ENCODE measurements at places on chromosomes 1 and 21.

- DNase-seq, result no peak
Observed at GRCh38 chr1:50289495-50289894, 133.7 kb downstream of the DMRTA2 start.

- DNase-seq, result no peak
Observed at GRCh38 chr1:218468711-218469110, 123.6 kb downstream of the TGFB2 start.

DNA sequence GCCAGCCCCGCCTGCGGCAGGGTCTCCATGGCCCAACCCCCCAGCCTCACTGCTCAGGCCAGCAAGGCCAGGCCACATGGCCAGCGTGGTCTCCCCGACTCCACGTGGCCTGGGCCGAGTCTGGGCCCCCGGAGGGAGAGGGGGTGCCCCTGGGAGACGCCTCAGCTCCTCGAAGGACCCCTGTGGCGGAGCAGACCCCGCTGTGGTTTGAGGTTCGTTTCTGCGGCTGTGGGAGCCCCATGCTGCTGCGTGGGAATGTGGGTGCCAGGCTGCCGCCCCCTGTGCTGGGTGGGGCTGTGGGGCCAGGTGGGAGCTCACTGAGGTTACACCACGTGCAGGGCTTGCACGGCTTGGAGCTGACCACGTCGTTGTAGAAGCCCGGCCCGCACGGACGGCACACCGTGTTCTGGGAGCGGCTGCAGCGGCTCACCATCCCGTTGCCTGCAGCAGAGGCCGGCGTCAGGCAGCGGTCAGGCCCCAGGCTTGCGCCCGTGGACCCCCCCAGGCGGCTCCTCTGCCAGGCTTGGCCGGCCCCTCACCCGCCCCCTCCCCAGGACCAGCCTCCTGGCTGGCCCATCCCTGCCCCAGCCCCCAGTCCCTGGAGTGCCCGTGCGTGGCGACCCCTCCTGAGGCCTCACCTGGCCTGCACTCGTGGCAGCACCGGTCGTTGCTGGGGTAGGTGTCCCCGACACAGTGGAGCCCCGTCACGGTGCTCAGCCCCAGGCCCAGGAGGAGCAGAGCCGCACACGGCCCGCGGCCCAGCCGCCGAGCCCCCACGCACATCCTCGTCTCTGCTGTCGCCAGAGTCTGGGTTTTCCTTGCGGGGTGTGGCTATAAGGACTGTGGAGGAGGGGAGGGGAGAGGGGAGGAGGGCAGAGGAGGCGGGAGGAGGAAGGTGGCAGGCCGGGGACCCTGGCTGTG is at the start of gene TNFRSF4:
Gene TNFRSF4 (minus strand): TSS at position 809 of the 921 bp plus-strand sequence. CDS start 26 bp downstream, at position 783.
- no peak for DNase-seq

DNA sequence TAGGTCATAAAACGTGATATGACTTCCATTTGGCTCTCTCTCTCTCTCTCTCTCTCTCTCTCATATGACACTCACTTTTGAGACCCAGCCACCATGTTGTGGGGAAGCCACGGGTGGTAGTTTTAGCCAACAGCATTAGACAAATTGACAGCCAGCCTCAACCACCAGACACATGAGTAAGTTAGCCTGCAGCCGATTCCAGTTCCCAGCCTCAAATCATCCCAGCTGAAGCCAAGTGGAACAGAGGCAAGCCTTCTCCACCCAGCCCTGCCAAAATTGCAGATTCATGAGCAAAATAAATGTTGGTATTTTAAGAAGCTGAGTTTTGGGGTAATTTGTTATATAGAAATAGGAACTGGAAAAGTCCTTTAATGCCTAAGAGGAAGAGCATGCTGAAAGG is 98.0 kb upstream of the DNAH14 start:
- no peak for DNase-seq

DNA sequence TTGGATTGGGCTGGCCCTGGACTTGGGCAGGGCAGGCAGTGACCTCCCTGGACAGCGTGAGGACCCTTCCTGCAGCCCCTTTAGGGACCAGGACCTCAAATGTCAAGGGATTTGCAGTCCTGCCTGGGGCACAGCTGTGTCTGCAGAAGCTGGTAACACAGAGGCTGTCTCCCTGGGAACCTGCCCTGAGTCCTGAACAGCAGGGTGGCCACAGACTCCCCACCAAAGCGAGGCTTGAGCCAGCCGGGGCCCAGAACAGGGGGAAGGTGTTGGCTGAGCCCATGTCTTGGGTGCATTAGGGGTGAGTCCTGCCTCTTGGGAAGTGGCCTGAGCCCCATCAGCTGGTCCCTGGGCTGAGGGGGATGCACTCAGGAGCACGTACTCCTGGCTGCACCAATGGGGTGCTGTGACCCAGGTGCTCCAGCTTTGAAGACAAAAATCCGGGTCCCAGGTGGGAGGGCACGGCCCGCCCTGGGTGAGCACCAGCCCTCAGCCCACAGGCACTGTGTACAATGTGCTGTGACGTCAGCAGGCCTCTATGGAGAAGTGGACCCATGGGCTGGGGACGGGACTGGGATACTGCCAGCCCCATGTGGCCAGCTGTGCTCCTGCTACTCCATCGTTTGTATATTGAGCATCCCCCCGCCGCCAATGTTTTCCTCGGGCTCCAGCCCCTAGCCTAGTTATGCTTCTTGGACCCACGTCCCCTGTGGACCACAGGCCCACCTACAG is 72.0 kb upstream of the ARHGEF16 start:
- DNase-seq, result no peak

GRCh38 chr1:16055613-16056520 is 12.3 kb downstream of the CLCNKB start:
- DNase-seq, result peak; percentile 91

DNA sequence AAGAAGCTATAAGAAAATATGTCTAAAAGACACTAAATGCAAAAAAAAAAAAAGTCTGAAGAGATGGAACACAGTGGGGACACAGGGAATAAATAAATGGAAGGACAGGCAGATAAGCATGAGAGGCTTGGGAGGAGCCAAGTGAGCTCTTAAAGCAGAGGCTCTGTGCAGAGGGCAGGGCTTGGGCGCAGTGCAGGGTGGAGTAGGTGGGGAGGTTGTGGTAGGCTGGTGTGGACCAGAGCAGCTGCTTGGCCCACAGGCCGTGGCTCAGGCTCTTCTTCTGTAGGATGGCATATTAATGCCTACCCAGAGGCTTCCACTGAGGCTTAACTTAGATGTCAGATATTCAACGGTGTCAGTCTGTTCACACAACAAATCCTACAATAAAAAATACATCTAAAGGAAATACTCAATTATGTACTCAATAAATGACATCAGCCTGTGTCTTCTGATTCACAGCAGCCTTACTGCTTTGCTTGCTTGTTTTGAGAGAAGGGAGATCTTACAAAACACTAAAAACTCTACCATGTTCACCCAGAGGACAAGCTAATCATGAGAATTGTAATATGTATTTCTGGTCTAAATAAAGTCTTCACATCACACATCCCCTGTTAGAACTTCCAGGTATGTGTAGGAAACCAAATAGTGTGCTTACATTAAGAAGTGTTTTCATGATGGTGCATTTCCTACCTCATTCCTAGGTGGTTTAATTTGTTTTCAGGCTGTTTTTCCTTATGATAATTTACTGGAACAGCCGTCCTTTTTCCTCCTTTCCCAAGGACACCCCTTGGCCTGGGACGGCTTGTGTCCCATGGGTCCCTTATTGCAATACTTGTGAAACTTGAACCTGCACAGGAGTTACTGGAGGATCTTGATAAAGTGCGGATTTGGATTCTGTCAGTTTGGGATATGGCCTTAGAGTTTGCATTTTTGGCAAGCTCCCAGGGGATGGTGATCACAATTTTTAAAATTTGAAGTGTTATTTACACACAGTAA is 24.9 kb downstream of the DIP2A start:
- no peak for DNase-seq

DNA sequence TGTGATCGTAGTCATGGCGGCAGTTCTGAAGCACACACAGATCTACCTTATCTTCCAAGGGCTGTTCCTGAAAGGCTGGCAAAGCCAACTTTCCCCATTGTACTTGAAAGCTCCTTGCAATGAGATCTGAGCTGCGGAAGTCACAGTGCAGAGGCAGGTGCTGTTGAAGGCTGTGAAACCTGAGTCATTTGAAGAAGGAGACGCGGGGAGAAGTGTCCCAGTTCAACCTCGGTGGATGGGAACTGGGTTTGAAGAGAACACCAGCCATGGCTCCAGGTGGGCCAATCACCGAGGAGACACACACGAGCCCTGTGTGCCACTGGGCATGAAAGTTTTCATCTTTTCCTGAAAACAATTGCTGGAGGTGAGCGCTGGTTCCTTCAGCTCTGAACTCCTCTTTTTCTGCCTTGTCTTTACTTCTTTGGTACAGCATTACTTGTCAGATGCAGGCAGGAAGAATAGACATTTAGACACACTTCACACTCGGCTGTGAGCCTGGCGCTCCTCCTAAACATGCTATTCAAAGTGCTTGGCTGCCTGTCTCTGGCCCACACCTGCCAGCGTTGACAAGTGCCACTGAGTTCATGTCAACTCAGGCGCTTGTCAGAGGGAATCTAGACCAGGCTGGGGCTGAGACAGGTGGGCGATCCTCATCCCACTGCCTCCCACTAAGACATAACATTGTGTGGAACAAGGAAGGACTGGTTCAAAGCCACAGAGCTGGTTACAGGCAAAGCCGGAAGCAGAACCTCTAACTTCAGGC is 25.7 kb upstream of the PDE9A start:
- DNase-seq, result no peak

DNA sequence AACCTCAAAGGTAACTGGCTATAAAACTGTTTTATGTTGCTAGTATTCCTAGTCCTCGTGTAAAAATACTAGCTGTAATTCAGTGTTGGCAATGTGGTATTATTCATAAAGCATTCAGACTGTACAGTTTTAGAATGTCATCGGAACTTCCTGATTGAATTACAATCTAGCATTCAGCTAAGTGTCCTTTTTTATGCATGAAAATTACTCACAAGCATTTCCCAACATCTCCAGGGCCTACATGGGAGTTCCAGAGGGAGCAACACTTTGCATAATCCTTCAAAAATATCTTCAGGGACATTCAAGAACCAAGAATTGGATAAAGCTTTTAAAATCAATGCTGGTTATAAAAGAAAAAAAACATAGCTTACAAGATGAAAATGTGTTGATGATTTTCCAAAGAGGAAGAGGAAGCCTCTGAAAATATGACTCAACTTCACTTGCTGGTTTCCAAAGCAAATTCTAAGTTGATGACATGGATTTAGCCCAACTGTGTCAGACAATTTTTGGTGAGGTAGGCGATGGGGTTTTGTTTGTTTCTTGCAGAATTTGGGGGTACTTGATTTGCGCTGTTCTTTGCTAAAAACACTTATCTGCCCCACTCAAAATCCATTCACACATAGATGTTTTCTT is 137.8 kb downstream of the SLC44A5 start:
- DNase-seq, result no peak

- DNase-seq, result no peak
Observed at GRCh38 chr1:113170519-113170918, 97.5 kb downstream of the LRIG2 start.

DNA sequence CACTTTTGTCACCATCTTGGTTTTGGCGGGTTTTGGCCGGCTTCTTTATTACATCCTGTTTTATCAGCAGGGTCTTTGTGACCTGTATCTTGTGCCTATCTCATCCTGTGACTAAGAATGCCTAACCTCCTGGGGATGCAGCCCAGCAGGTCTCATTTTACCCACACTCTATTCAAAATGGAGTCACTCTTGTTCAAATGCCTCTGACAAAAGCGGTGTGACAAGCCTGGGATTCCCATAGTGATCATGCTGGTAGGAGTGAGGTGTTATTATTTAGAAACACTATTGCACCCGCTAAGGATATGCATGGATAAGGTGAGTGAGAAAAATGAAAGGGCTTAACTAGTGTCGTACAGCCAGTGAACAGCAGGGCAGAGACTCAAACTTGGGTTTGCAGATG is 111.7 kb upstream of the COA6 start:
- DNase-seq, result no peak

DNA sequence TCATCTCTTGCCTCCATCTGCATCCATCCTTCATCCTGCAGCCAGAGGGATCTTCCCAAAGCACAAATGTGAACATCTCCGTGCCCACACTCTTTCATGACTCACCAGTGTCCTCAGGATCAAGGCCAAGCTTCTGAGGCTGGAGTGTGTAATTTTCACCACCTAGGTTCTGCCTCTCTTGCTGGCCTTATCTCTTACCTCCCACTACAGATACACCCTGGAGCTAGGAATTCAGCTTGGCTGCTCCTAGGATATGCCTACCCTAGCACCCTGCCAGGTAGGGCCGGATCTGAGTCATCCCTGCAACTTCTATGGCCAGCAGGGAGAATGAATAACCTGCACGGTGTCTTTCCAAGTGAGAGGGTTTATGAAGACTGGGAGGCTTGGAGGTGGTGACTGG is 208.7 kb upstream of the CSF3R start:
- DNase-seq, result no peak

DNA sequence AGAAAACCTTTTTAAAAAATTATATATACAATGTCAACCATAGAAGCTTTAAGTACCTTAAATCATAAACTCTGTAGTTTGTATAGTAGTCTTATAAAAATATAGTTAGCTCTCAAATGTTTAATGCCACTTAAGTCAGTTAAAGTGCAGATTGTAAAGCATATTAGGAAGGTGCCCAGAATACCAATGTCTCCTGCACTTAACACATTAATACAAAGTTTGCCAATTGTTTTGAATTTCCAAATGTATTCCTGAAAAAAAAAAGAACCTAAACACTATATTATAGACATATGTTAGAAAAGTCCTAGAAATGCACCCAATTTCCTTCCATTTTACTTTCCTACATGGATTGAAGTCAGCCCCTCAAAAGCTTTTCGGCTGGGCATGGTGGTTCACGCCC is 12.1 kb downstream of the F3 start:
- DNase-seq, result no peak

DNA sequence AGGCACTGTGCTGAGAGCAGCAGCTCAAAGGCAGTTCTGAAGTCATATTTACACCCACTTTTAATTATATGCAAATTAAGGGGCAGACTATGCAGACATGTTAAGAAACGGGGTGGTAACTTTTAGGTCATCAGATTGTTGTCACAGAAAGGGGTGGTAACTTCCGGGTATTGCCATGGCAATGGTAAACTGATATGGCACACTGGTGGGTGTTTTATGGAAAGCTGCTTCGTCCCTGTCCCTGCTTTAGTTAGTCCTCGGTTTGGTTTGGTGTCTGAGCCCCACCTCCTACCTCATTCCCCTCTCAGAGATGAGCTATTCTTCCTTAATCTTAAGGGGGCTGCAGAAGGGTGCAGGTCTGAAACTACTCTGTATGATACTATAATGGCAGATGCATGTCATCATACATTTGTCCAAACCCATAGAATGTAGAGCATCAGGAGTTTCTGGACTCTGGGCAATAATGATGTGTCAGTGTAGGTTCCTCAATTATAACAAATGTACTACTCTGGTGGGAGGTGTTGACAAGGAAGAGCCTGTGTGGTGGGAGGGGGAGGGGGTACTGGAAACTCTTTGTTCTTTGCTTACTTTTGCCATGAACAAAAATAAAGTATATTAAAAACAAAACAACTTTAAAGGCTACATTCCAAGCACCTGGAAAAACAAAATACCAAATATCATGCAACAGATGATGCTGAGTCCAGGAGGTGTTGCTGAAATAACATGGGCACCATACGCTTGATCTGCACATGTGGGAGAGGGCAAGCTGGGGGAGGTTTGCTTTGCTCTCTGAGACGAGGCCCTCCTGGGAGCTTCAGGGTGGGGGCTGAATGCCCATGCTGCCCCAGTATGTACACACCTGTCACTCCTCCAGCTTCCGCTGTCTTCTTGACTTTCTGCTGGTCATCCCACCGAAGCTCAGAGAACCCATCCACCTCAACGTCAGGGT is 6.3 kb downstream of the PARP1 start:
- no peak for DNase-seq

- DNase-seq, result peak; percentile 57
Observed at GRCh38 chr1:46458190-46458589, 31.4 kb upstream of the DMBX1 start.

- peak; percentile 26 for DNase-seq
Observed at GRCh38 chr1:201888282-201889089, at the start of gene SHISA4. Gene SHISA4 (plus strand): TSS chr1:201888898. CDS start chr1:201888995, 97 bp downstream.
